ENCODE measurements at places on chromosomes 4 and X.

GRCh38 chr4:155582971-155583437 is 83.6 kb upstream of the GUCY1A1 start:
- DNase-seq, result peak; percentile 86

DNA sequence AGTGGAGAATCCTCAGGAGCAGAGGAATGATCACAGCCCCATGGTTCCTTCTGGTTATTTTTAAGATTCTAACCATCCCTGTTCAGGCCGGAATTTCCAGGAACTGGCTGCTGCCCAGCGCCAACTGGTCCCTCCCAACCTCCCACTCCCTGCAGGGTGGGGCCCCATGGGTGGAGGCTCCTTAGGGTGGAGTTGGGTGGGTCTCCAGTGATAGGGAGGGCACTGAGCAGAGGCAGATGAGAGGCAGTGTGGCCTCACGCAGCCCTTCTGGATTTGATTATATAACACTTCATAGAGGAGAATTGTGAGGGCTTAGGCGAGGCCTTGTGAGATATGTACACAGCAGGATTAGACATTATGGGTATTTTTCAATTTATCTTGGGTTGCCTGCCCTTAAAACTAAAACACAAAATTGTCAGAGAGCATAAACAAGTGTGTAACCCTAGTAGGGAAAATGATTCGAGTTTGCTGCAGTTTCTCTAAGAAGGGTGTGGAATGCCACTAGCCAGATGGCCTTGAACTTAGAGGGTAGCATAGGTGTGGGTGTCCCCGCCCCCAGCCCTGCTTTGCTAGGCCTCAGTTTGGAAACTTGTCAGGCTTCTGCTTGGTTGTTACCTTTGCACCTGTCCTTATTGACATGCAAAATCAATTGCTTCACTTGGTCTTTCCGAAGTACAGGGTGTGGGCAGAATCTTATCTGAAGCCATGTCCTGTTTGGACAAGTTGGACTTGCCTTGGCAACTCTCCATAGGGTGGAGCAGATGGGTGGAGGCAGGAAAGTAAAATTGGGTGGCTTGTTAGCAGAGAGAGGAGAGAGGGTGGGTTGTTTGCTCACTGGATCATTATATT is 9.4 kb downstream of the KLF3 start:
- DNase-seq, result peak; percentile 60

GRCh38 chrX:29922607-29923006 is 292.8 kb upstream of the MAGEB2 start:
- DNase-seq, result no peak

DNA sequence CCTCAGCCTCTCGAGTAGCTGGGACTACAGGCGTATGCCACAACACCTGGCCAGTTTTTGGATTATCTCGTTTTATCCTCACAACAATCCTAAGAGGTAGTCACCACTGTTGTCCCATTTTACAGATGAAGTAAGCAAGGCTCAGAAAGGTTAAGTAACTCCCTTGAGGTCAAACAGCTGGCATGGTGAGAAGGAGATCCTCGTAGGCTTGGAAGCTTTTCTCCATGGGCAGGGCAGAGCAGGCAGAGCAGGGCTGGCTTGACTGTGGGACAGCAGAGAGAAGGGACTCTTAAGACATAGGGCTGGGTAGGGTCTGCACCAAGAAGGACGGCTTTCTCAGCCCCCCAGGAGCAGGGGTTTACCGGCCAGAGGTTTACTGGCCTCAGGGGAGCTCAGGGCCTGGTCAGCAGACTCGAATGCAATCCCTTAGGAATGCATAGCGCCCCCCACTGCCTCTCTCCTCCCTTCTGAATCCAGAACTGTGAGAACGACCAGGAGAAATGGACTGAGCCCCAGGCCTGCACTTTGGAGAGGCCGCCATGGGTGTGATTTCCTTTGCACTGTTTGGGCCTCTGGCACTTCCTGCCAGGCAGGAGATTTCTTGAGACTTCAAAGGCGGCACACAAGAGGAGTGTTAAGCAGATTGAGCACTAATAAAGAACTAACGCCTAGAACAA is 14.0 kb upstream of the CDKN2AIP start:
- DNase-seq, result no peak

GRCh38 chr4:15659768-15660570 is 4.8 kb upstream of the FBXL5 start:
- no peak for DNase-seq

GRCh38 chr4:174859904-174860303 is 30.9 kb upstream of the GLRA3 start:
- DNase-seq, result no peak

- DNase-seq, result no peak
These were observed 2.1 kb downstream of the NUP62CL start for GRCh38 chrX:107204068-107204605.

DNA sequence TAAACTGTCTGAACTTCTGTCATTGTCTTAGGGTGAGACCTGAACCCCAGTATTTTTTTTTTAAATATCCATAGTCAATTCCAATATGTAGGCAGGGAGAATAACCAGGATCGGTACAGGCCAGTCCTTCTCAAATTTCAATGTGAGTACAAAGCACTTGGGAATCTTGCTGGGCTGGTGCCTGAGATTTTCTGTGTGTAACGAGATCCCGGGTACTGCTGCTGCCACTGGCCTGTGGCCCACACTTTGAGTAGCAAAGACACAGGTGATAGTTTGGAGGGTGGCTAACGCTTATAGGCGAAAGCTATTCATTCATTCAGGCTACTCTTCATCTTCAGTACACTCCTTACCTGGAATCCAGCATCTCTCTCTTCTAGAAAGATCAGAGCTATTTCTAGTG is 923.6 kb upstream of the TENM3 start:
- peak; percentile 56 for DNase-seq

- no peak for DNase-seq
These were observed 49.5 kb downstream of the GPR50 start for GRCh38 chrX:151225843-151226242.

DNA sequence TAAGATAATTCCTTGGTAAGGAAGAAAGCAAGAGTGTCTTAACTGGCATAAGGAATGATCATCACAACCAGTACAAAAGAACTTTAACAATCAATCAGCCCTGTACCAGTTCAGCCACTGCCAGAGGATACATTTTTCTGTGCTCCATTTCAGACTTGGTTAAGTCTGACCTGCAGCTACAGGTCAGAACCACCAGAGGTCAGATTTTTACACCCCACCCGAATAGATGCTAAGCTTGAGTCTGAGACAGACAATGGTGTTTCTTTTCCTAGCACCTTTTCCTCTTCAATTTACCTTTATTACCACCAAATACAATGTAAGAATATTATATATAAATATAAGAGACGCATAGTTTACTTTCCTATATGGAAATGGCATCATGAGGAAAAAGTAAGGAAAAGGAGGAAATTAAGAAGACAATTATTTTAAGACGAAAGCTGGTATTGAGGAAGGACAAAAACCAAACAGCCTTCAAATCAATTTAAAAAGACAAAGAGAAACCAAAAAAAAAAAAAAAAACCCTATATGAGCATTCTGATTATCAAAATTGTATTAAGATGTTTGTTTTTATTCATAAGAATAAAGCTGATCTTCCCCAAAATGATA is 215.3 kb upstream of the TTC29 start:
- DNase-seq, result peak; percentile 12

GRCh38 chrX:31333165-31333831 is 261.5 kb upstream of the FTHL17 start:
- DNase-seq, result no peak

DNA sequence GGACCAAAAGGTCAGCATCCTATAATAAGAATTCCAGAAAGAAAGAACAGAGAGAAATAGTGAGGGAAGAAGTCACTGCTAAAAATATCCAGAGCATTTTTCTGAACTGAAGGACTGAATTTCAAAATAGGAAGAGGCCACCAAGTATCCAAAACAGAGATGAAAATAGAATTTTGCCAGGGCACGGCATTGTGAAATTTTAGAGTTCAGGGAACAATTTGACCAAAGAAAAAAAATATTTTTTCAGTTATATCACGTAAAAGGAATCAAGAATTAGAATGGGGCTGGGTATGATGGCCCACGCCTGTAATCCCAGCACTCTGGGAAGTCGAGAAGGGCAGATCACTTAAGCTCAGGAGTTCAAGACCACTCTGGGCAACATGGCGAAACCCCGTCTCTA is 65.4 kb downstream of the FGFBP1 start:
- DNase-seq, result no peak

- DNase-seq, result no peak
These were observed 284.7 kb downstream of the CAMK2D start for GRCh38 chr4:113476800-113477199.

DNA sequence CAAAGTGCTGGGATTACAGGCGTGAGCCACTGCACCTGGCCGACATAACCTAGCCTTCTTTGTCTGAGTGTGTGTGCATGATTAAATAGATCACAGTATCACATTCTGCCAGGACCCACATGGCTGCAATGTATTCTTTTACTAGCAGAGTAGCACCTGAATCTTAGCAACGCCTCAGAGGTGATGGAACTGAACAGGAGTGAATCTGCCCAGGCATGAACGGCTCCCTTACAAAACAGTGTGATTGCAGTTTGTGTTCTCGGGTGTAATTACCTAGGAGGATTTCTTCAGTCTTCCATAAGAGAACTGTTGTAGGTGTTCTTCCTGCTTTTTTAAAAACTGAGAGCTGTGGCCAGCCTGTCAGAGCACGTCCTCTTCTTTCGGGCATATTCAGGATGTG is 122.7 kb upstream of the STS start:
- no peak for DNase-seq

GRCh38 chr4:54391104-54391503 is 162.0 kb downstream of the PDGFRA start:
- DNase-seq, result no peak

DNA sequence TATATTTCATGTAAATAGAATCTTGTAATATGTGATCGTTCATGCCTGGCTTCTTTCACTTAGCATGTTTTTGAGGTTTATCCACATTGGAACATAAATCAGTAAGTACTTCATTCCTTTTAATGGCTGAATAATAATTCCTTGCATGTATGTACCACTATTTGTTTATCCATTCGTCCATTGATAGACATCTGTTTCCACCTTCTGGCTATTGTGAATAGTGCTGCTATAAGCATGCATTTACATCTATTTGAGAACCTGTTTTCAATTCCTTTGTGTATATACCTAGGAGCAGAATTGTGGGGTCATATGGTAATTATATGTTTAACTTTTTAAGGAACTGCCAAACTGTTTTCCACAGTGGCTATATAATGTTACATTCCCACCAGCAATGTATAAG is 356.7 kb upstream of the DIPK2B start:
- no peak for DNase-seq

- no peak for DNase-seq
These were observed 246.5 kb upstream of the RPS6KA3 start for GRCh38 chrX:20513185-20513584.

GRCh38 chr4:136935871-136936270 is 596.4 kb downstream of the PCDH18 start:
- DNase-seq, result no peak

DNA sequence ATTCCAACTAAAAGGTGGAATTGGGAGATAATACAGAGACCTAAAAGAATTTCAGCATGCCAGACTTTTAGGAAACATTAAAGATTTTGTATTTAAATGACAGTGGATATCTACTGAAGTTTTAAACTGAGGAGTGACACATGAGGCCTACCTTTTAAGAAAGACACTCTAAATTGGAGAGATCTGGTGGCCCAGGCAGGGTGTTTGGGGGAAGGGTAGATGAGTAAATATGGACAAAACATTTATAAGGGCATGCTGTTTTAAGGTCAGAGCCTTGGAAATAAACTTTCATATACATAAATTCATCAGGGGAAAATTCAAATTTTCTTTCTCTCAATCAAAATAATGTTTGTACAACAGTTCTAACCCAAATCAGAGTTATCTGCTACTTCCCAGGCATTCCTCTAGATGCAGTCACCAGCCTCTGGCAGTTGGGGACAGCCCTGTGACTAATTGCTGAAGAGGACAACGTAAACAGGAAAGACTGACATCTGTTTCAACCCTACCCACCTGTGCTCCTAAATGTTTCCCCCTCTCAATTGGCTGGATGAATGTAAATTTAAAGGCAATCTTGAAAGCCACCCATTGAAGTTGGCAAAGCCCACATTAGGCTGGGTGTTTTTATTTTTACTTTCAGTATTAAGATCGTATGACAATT is 1646.9 kb upstream of the ADGRL3 start:
- DNase-seq, result peak; percentile 48

- no peak for DNase-seq
These were observed 37.8 kb downstream of the LRP2BP start for GRCh38 chr4:185357733-185358440.

DNA sequence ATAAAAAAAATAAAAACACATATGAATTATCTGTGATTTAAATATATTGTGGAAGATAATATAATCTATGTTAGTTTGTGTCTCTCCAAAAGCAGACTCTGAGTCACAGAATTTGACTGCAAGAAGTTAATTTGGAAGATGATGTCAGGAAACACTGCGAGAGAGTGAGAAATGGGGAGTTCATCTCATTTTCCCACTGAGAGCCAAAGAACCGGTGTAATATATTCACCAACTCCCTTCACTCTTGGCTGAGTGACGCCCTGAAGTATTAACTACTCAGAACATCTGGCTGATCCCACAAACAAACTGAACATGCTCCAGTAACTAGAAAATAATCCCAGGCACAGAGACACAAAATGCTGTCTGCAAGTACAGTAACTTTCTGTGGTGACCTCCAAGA is 345.8 kb upstream of the SPANXN1 start:
- DNase-seq, result no peak

DNA sequence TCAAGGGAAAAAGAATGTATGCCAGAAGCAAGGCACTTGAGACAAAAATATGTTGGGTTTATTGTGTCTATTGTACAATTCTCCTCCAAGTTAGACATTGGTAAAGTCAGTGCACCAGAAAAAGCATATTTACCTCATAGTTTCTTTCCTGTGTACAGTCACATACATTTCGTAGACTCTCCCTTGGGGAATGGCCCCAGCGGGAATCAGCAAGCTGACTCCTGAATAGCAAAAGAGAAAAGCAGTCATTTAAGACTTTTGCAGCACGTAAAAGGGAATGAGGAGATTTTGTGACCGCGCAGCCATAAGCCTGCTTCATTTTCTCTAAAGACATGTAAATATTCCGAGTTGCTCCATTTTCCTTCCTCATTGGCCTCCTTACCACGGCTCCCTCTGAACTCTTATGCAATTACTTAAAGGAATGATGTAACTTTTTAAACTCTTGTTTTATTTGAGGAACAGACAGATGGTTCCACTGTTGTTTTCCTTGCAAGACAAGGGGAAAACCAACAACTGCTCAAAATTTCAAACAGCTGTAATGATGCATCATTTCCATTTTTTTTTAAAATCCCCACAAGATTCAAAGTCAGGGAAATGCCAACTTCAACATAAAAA is 332.7 kb downstream of the UNC5C start:
- DNase-seq, result no peak

- peak; percentile 8 for DNase-seq
These were observed 247.9 kb upstream of the EPHA5 start for GRCh38 chr4:65918212-65918611.

DNA sequence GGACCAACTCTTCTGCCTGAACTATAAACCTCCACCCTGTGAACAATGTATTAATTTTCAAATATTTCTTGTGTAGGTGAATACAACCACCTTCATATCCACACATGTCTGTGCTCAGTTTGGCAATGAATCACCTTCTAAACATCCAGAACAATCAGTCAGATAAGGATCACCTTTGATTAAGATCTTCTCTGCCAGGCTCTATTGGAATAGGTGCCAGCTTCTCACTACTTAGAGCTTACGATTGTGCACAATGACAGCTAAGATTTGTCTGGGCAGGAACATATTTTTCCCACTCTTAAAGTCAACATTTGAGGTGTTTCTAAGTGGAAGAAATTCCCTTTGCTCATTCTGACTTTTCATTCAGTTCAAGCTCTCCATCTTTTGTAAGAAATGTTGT is 237.2 kb downstream of the IL1RAPL2 start:
- no peak for DNase-seq
